Pulmonary artery endothelial cell (primary cell): ENCODE measurements at places on chromosomes 12 and 14.

- no peak for DNase-seq
Observed at GRCh38 chr12:122227341-122227740, 1.5 kb upstream of the DIABLO start.

GRCh38 chr12:84161296-84161695, 751.3 kb downstream of the SLC6A15 start:
- no peak for DNase-seq

- no peak for DNase-seq
Observed at GRCh38 chr12:96212456-96213375, 18.5 kb downstream of the ELK3 start.

DNA sequence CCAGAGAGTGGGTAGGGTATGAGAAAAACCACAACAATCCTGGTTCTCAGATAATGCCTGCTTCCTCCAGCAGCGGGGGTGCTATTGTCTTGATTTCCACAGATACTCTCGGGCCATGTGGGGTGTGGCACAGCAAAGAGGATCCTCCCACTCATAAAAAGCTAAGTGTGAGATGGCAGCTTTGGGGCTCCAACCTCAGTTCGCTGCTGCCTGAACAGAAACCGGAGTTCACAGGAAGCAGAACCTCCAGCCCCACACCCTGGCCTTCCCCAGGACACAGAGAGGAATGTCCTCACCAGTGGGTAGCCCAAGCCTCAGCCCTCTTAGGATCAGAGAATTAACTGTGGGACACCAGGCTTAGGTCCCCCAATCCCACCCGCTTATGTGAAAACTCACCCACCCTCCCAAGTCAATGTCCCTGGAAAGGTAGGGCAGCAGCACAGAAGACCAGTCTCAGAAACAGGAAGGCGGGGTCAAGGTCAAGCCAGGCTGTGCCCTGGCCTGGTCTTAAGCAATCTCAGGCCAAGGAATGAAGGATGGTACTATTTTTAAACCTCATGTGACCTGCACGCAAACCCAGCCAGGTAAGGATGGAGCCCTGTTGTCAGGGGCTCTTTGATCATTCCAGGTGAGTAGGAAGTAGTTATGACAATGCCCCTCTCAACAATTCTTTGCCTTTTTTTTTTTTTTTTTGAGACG, 9.0 kb downstream of the KCTD10 start:
- no peak for DNase-seq

- DNase-seq: no peak
Observed at GRCh38 chr14:74346341-74346740, 1.9 kb upstream of the VRTN start.

- DNase-seq: no peak
Observed at GRCh38 chr14:33134975-33135374, 196.3 kb downstream of the NPAS3 start.

DNA sequence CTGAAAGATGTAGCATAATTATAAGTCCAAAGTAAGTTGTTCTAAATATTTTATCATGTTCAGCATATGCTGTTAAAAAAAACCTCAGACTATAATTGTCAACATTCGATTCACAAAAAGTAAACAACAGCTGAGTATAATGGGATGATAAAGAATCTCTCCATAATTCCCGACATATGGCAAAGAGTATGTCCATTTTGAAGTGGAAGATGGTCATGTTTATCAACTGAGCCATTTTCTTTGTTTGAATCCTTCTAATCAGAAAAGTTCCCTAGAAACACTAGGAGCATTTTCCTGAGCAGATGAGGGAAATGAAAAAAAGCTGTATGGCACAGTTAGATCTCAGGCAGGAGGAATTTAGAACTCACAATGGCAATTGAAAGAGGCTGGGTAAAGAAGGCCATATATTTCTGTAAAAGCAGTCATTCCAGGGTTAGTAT, 192.1 kb upstream of the AMIGO2 start:
- no peak for DNase-seq

GRCh38 chr12:53866727-53867126, 71.9 kb upstream of the HOXC13 start:
- no peak for DNase-seq

DNA sequence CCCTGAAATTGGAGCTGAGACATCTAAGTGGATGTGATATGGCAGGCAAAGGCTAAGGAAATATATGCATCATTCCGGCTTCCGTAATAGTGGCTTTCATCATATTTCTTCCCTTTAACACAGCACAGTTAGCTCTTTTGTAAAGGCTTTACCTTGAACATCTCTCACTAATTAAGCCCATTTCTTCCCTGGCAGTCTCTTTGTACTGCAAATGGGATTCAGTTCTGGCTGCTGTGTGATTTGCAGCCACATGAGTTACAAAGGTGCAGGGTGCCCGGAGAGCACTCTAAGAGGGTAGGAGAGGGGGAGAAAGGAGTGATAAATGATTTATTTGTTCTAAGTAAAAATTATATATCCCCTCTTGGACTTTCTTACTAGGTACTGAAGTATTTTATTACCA, 232.1 kb upstream of the CCDC196 start:
- DNase-seq: no peak

DNA sequence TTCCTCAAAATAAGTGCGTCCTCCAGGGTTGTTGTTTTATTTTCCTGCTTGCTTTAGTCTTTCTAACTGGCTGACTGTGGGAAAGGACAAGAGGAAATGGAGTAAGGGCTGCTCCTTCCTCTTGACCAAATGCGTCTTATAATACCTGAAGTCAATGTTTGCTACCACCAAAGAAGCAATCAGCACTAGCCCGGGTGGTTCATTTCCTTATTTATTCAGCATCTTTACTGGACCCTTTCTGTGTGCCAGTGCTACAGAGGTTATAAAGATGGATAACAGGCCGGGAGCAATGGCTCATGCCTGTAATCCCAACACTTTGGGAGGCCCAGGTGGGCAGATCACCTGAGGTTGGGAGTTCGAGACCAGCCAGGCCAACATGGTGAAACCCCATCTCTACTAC, 15.1 kb upstream of the RPS6KA5 start:
- no peak for DNase-seq

DNA sequence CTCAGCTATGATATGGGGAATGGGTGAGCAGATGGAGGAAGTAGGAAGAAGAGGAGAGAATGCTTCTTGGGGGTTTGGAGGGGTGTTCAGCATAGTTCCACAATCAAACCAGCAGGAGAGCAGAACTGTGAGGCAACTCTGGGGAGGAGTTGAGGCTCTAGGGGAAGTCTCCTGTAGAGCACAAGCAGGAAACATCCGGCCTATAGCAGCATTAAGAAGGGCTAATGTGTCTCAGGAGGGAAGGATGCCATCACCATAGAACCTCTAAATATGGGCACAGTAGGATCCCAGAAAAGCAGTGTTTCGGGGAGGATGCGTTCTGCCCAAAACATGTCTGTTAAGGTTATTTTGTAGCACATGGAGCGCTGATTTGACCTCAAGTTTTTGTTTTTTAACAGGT, 8.4 kb upstream of the SALL2 start:
- DNase-seq: no peak

- no peak for DNase-seq
Observed at GRCh38 chr12:55060470-55060869, 40.7 kb downstream of the NEUROD4 start.

- DNase-seq: no peak
Observed at GRCh38 chr12:8644345-8645248, 18.0 kb downstream of the MFAP5 start.

DNA sequence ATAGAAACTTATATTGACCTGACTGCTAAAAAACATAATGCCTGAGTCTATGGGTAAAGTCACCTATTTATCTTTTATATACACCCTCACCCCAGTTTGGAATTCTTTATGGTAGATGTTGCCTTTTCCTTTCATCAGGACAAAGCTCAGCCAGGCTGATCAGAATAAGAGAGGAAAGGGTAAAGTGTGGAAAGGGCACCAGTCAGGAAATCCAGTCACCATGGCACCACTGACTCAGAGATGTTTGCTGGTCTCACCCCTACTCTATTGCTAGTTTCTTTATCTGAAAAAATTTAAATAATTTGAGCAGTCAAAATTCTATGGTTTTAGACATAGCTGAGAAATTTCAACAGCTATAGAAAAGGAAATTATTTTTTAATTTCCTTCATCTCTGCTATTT, 49.2 kb upstream of the SSTR1 start:
- DNase-seq: peak; percentile 1

- no peak for DNase-seq
Observed at GRCh38 chr14:46051796-46052195, 599.8 kb downstream of the RPL10L start.

DNA sequence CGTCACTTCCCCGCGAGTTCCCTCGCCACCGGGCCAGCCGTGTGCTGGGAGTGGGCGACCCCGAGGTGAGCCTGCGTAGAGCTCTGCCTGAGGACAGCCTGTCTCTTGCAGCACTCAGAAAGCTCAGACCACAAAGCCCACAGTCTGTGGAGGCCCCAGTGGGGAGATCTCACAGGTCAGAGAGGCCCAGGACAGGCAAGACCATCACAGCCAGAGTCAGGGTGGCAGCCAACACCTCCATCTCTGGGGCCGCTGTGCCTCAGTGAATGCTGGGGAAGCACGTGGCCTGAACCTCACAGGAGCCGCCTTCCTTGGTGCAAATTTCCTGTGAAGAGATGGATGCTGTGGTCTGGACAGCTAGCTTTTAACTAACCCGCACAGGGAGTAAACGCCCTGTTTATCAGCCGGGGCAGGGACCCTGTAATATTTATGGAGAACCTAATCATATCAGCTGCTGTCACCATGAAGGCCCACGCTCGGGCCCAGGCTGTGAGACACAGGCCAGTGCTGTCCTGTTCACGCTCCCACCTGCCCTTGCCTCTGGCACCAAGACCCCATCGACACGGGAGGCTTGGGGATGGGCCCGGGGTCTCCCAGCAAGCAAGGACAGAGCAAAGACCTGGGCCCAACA, 56.9 kb downstream of the CDC42BPB start:
- DNase-seq: no peak

DNA sequence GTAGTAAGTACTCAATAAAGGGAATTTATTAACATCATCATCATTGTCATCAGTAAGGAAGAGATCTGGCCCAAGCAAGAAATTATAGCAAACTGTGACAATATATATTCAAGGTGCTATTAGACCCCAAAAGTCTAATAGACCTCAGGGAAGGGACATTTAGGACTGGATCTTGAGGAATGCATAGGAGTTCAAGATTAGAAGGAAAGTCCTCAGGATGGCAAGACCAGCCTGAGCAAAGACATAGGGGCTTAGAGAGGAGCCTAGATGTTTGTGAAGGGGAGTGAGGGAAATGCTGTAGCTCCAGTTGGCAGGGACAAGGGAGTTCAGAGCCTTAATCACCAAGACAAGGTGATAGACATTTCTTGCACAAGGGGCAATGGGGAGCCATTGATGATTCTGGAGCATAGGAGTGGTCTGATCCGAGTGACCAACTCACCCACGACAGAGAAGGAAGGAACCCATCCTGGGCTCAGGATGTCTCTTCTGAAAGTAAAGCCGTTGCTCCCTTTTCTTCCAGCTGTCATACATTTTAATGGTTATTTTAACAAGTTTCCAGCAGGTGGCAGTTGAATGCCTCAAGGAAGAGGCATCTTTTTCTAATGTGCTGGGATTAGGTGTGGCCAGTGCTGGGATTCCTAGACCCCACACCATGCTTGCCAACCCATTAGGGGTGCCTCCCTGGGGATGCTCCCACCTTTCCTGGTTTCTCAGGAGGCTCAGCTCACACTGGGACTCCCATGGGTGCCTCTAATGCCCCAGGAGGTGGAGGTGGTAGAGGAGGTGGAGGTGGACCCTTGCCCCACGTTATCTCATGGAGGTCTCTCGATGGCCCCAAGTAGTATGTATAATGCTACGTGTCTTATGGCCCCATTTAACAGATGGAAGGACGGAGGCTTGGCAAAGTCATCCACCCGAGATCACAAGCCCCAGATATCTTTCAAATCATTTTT, 37.8 kb downstream of the PHETA1 start:
- peak; percentile 10 for DNase-seq

DNA sequence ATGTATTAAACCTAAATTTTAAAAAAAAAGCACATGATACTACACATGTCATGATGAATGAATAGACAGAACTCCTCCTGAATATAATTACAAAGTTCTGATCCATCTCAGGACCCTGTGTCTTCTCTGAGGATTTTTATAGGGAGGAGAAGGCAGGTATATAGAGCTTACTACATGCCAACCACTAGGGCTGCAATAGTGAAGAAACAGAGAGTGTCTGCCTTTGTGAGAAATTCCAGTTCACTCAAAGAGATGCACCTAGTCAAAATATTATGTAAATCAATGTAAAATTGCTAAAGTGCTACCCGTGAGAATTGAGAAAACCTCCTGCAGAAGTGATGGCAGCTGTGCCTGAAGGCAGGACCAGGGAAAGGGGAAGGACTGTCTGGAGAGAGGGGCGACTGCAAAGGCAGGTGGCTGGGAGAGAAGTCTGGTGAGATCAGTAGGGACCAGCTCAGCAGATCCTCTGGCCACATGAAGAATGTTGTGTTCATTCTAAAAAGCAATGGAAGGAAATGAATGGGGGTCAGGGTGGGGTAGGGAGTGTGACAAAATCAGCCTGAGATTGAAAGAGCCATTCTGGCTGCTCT, 15.1 kb downstream of the ABHD4 start:
- no peak for DNase-seq

GRCh38 chr12:32920506-32921085, 24.0 kb upstream of the PKP2 start:
- DNase-seq: no peak

DNA sequence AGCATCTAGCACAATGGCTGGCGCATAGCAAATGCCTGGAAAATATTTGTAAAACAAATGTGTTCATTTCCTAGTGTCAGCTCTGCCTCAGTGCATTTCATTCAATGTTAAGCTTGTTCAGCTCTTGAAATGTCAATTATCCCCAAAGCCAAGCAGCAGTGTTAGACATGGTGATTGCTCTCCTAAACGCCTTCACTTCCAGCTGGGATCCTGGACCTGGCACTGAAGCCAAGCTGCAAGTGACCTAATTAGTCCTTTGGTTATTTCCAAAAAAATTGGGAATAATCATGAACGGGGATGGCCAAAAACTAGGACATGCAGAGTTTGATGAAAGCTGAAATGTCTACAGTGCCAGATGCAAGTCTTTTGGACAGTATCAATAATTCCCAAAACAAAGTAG, 54.9 kb upstream of the MDGA2 start:
- DNase-seq: no peak

DNA sequence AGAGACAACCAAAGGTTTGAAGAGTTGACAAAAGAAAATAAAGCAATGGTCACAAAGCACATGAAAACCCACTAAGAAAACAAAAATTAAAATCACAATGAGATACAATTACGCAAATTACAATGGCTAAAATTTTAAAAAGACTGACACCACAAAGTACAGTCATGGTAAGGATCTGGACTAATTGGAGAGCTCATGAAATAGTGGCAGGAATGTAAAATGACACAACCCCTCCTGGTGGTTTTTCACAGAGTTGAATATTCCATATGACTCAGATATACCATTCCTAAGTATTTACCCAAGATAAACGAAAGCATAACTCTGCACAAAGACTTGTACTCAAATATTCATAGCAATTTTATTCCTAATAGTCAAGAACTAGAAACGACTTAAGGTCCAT, 65.9 kb downstream of the NOVA1 start:
- no peak for DNase-seq

DNA sequence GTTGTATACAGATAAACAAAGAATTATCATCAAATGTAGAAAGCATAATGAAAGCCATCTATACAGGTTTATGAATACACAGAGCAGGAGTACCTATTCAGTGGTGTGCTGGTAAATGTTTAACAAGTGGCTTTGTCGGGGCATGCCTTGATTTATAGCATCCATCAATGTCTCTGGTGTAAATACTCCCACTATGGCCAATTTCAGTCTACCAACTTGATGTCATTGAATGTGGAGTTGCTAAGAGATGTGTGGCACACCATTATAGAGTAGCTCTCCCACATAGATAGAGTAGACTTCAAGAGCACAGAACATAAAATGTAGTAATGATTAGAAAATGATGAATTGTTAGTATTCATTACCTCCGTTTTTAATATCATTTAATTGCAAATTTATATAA, 9.3 kb downstream of the GRIP1 start:
- DNase-seq: no peak

- no peak for DNase-seq
Observed at GRCh38 chr12:75366629-75367028, 24.3 kb upstream of the GLIPR1L2 start.
